ENCODE measurements at places on chromosomes 1 and 21.
A peak's percentile ranks its signal among the peaks of the same experiment; 100 is the strongest.

DNA sequence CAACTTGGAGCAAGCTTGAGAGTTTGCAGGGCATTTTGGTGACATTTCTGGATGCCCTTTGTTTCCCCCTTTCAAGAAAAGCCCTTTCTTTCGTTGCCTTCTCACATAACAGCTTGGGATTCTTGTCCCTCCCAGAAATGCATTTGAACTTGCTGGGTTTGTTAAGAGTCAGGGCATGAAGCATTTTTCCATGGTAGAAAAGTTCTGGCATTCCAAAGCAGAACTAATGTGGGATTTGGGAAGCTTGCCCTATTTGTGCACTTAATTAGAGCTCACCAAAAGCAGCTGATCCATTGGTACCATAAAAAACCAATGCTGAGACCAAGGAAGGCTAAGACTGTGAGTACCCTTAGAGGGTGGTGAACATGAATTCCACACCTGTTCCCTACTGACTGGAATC is 99.8 kb upstream of the HOOK1 start:
- DNase-seq = no peak

- DNase-seq = peak; percentile 4
Measured at GRCh38 chr1:34162852-34163766, 1.9 kb downstream of the CSMD2 start.

GRCh38 chr1:106944721-106945120 is 111.8 kb upstream of the PRMT6 start:
- no peak for DNase-seq

GRCh38 chr1:116379057-116379630 is 6.1 kb downstream of the ATP1A1 start:
- DNase-seq = no peak

Measured in OCI-LY7 (cell line).